Karpas-422 (cell line): ENCODE measurements at places on chromosomes 6 and 20. TPM values are rescaled to one million over a fixed set of nuclear protein-coding genes. Genes with fewer than 3 reads are reported as not detected.

- DNase-seq = no peak
Observed at GRCh38 chr20:32440758-32441078, 82.6 kb downstream of the ASXL1 start.

DNA sequence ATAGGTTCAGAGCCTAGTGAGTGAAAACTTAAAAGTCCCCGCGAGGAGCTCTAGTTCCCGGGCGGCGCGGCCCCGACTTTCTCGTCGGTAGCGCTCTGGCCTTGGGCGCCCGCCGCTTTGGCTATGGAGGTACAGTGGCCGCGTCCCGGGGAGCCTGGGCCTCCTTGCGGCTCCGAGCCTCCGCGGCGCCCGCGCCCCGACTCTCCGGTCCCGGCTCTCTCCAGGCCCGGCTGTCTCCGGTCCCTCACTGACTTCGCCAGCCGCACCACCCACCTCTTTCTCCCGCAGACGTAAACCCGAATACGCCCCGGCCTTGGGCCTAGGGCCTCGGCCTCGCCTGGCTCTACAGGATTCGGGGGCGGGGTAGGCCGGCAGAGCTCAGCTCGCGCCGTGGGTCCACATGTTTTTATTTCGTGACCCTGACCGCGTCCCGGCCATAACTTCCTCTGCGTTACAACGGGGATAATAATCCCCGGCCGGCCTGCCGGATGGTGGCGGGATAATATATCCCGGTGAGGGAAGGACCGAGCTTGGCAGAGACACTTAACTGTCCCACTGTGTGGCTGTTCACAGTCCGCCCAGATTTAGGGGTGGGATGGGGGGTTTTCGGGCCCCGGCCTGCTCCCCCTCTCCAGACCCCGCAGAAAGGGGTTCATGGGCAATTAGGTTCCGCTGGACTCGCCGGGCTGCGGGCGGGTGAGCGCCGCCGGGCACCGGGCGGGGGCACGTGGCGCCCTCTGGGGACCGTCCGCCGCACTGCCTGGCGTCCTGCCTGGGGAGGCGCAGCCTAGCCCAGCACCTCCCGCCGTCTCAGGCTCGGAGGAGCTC, 10.0 kb upstream of the TBX18 start:
- no peak for DNase-seq

DNA sequence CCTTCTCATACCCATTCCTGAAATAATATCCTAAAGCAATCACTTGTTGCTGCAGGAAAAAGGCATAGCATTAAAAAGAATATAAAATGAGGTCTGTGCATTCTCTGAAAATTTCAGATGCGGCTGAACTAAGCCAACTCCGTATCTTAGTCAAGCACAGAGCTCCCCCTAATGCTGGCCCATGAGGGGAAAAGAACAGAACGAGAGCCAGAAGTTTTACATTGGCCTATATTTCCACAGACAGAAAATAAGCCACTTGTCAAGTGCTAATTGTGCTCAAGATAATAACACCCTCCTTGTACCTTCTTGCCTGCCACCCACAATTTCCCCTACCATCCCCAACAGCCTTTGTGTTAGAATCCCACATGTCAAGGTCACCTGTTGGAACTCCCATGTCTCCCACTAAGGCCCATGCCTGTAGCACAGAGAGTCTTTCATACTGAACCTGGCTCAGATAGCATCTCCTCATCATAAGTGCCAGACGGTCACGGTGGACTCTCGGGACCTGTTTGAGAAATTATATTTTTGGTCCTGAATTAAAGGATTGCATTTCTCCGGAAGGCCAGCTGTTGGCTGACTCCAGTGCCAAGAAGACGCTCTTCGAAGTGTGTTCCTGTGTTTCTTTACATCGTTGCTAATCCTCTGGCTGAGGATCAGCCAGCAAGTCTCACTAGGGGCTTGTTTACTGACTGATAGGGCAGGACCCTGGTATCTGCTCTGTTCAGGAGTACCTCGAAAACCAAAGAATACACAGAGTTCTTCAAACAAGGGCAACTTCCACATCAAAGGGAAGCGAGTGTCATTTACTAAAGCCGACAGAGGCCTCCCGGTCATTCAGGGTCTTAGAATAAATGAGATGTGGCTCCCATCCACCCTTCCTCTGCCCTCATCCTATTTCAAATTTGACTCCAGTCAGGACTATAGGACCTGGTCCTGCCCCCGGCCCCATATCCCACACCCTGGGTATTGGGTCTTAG, 183.4 kb upstream of the FBXL4 start:
- peak; percentile 49 for DNase-seq

DNA sequence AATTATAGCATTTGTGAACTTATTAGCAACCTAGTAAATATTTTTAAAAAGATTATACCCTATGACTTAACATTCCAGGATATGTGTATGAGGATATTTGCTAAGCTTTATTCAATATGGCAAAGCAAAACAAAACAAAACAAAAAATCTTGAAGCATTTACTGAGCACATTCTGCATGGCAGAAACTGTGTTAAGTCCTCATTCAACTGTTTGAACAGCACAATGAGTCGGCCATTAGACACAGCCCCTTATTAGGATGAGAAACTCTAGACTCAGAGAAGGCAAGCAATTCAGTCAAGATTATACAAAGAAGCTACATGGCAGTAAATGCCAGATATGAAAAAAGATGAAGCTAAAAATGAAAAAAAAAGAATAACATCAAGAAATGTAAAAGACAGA, 70.1 kb upstream of the IYD start:
- DNase-seq = no peak

The UBE2C gene
- total RNA-seq = 124 and 141 TPM in 2 replicates

The COL21A1 gene
- total RNA-seq = not detected in 2 replicates
